GF-D8 (cell line): ENCODE measurements at places on chromosomes 12 and 14.

DNA sequence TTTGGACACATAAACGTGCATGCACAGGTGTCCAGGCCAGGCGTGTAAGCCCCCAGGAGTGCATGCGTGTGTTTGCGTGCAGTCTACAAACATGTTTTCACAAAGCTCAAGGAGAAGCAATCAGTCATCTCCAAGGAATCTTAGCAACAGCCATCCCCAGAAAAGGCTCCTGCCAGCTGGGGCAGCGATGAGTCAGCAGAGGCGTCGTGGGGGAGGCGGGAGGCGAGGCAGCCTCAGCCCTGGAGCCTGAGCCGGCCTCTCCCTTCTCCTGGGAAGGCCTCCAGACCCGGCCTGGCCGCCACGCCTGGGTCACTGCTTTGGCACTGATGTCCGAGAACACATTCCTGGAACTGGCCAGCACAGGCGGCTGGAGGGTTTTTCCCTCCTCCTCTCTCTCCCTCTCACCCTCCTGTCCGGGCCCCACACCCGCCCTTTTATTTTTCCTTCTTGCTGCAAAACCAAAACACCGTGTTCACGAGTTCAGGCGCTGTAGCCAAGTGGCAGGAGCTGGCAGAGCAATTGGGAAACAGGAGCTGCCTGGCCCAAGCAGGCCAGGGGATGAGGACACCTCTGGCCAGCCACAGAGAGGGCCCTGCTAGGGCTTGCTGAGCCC is 92.7 kb downstream of the LRRC74A start:
- no peak for DNase-seq

- DNase-seq, result no peak
Measured at GRCh38 chr14:71362282-71362681, 455.0 kb downstream of the PCNX1 start.

- no peak for DNase-seq
Measured at GRCh38 chr14:20618271-20618749, 23.2 kb downstream of the OR6S1 start.

DNA sequence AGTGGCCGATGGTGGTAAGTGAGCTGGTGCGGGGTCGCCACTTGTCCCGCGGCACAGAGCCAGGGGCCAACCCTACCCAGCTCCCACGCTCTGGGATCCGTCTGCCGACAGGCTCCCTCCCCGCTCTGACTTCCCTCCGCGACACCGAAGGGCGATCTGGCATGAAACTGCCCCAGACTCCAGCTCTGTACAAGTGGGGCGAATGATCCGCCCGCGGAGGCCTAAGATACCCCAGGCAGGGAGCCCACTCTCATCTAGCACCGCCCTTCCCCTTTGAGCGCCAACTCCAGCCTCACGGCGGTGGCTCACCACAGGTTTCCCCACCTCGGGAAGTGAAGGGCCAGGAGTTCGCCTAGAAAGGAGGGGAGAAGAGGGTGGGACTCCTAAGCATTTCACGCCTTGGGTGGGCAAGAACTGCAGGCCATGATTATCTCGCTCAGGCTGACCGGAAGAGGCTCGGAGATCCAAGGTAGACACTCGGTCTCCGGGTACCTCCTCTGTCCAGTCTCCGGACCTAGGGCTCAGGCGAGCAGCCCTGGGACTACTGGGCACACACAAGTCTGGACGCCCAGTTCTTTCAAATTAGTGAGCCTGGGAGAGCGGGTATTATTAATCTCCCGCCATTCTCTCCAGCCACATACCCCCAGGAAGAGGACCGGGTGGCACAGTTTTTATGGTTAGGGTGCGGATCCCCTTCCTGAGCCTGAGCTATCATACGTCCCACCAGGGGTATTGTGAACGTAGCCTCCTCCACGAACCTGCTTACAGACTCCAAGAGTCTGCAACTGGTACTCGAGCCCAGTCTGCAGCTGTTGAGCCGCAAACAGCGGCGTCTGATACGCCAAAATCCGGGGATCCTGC is 849 bp downstream of the WNT1 start:
- no peak for DNase-seq

DNA sequence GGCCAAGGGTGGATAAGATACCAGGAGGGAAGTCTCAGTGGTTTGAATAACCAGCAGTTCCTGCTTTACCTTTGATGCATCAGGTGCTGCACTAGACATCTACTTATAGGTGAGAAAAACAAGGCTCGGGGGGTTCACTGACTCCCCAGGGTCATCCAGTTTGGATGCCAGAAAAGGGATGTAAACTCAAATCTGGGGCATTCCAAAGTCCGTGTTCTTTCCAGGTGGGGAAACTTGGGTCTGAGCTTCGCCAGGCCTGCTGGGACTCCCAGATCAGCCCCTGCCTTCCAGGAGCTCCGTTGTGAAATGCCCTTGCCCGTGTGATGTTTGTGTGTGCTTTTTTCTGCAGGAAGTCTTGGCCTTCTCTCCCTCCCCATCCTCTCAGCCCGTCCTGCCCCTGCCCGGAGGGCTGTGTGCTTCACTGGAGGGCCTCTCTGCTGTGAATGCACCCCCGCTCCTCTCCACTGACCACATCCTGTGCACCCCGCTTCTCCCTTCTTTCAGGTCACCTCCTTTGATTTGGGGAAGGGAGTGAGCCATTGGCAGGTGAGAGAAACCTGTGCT is 42.1 kb downstream of the TSPAN9 start:
- DNase-seq, result no peak

DNA sequence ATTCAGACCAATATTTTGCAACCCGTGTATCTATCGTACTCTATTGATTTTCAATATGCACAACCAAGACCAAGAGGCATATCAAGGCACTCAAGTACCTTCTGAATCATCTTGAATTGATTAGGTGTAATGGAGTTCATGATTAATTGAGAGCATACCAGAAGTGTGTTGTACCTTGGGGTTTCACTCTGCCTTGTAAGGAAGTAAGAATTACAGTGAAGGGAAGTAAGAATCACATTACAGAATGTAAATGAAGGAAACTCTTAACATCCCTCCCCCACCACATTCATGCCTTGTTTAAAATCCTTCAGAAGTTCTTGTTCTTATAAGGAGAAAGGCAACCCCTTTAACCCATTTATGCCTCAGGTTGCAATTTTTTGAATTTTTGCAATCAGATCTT is 5.4 kb upstream of the MGAT4C start:
- DNase-seq, result no peak

- no peak for DNase-seq
Measured at GRCh38 chr12:132449565-132450417, 40.2 kb upstream of the FBRSL1 start.

DNA sequence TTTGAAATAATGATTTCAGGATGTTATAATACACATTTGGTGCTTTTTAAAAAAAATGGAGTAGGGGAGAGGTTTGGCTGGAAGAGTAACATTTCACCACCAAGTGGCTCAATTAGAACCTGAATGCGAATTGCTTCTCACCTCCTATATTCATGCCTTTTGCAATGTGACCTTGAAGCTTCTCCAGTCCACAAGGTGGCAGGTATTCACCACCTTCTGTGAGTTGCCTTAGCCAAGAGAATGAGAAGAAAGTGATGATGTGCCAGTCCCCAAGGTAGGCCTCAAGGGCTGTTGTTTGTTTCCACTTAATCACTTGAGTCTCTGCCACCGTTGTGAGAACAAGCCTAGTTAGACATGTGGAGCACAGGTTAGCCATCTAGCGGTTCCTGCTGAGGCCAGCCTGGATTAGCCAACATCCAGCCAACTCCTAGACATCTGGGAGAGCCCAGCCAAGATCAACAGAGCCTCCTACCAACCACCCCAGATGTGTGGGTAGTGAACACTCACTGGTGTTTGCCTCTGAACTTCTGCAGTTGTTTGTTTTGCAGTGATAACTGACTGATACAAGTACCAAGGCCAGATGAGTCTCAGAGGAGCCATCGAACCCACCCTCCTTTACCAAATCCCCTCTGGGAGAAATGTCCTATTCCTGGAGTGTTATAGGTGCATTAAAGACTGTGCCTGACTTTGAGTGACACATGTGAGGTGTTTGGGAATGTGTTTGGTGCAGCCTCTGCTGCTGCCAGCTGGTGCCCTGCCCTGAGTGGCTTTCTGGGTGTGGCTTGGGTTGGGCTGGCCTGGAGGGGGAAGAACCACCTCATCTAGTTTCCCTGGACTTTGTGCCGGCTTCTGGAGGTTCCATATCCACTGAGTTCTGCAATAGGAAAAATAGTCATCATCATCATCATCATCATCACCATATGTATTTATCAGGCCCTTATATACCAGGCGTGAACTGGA is 132.5 kb upstream of the RFLNA start:
- DNase-seq, result no peak

GRCh38 chr14:67426161-67426560 is 14.2 kb upstream of the PLEK2 start:
- DNase-seq, result no peak

DNA sequence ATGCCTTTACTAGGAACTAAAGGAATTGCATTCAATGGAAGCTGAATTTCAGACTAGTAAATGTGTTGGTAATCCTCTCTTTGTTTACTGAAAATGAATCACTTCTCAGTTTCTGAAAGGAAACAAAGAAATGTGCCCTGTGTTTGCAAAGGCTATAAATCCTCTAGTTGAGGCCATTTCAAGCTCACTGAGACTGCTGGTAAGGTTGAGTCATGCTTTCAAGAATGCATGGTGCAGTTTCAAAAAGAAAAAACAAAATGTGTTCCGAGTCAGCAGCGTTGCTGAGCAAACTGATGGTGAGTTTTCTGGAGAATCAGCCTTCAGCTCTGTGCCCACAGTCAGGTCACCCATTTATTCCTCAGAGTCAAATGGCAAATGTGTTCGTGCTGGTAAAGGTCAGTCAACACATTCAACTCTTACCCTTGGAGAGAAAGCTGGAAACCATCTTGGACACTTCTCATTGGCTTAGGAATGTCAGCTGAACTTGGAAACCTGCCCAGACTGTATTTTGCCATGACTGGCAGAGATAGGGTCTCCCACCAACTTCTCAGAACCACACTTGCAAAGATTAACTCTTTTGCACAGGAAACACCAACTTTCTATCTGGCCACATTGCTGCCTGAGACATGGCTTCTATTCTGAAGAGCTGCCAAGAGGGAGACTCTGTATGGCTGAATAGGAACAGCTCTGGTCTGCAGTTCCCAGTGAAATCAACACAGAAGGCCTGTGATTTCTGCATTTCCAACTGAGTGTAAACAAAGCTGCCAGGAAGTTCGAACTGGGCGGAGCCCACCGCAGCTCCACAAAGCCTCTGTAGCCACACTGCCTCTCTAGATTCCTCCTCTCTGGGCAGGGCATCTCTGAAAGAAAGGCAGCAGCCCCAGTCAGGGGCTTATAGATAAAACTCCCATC is 484.4 kb downstream of the ATP23 start:
- DNase-seq, result no peak

DNA sequence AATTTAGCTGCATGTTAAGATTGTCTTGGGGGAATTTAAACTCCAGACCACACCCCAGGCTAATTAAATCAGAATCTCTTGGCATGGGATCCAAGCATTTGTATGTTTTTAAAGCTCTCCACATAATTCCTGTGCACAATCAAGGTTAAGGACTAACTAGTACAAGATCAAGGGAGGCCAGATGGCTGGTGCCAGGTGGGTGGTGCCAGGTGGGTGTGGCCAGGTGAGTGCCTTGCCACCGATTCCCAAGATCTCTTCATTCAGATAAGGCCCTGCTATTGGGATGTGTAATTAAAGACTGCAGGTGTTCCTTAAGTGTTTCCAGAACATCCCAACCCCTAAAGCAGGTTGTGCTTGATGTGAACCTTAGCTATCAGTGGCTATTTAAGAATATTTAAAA is 75.1 kb downstream of the NRXN3 start:
- no peak for DNase-seq

DNA sequence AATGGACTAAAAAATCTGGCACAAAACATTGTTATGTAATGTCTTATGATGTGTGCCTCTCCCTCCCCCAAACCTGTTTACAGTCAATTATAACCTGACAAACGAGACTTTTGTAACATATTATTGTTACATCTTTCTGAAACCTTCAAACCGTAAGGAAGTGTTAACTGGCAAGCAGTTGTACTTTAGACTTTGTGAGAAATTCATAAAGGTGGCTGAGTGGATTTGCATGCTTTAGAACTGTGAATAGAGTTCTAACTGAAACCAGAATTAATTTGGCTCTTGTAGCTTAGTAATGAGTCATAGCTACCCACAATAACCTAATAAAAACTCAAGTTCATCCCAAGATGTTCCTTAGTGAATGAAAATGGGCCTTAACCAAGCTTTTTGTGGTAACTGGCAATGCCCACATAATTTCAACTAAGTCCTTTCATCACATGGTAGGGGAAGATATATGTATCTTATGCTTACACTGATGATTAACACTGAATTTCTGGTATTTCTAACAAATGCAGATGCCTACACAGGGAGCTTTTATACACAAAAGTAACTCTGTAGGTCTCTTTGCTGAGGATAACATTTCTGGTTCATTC is 29.7 kb downstream of the RAD9B start:
- DNase-seq, result no peak

- DNase-seq, result no peak
Measured at GRCh38 chr12:62714774-62715721, 219.9 kb downstream of the PPM1H start.

- DNase-seq, result no peak
Measured at GRCh38 chr12:47935184-47935583, 28.2 kb upstream of the TMEM106C start.

DNA sequence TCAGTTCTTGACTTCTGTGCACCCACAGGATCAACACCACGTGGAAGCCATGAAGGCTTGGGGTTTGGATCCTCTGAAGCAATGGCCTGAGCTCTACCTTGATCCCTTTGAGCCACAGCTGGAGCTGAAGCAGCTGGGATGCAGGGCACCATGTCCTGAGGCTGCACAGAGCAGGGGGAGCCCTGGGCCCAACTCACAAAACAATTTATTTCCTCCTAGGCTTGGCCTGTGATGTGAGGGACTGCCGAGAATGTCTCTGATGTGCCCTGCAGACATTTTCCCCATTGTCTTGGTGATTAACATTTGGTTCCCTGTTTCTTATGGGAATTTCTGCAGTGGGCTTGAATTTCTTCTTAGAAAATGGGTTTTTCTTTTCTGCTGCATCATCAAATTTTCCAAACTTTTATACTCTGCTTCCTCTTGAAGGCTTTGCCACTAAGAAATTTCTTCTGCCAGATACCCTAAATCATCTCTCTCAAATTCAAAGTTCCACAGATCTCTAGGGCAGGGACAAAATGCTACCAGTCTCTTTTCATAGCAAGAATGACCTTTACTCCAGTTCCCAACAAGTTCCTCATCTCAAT is 288.2 kb downstream of the CCDC59 start:
- no peak for DNase-seq

GRCh38 chr14:97930166-97930565 is 1133.0 kb downstream of the VRK1 start:
- no peak for DNase-seq

DNA sequence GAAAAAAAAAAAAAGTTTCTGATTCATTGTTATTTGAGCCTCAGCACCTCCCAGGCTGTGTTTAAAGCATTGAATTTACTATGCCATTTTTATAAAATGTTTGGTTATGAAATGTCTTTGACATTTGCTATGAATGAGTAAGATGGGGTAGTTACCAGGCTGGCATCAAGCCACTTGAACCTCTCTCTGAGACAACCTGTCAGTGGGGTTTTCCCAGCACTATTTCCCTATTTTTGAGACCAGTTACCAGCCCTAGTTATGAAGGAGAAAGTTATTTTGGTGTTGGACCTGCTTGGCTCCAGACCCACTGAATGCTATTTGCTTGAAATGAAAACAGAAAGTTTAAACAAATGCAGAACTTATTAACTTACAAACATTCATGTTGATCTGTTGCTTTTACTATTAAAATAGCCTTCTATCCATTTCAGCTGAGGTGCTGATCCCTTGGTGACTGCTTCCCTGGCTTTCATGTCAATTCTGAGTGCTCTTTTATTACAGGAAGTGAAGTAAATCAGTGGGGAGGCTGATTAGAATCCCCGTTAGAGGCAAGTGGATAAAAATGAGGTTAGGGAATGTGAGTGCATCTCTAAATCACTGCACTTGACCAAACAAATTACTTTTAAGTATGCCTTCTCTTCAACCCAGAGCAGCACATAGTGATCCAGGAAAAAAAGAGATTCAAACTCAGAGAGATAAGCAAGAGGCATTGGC is 37.8 kb downstream of the LLPH start:
- no peak for DNase-seq
